ENCODE measurements at places on chromosomes 1 and 21.

DNA sequence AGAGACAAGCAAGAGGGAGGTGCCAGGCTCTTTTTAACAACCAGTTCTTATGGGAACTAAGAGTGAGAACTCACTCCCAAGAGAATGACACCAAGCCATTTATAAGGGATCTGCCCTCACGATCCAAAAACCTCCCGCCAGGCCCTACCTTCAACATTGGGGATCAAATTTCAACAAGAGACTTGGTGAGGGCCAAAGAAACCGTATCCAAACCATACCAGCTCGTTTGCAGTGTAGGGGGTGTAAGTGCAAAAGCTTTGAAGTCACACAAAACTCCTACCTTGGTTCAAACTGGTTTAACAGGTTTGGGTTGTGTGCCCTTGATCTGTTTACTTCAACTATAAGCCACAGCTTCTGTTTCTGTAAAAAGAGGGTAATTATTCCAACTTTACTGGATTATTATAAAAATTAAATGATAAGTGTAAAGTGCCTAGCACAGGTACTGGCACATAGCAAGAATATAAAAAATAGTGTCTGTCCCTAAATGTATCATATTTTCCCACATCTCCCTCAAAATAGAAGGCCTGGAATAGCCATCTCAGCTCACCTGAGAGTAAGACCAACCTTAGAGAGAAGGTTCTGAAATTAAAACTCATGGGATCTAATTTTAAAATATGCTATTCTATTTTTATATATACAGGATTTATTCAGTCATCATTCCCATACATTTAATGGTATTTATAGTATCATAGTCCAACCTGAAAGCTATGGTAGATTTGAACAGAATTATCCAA is 7.0 kb upstream of the USP25 start:
- DNase-seq = no peak

DNA sequence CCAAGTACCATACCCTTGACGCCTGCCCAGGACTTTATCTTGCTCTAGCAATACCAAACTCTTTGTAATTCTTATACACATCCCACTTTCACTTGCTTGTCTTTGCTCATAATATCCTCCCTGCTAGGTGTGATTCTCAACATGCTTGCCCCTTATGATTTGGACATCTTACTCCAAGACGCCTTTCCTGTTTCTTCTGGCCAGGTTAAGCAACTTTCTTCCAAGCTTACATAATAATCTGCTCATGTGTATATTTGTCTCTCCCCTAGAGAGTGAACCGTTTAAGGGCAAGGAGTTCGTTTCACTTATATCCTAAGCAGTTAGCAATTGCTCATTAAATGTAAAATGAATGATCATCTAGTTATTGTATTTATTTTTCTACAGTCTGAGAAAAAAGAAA is 21.8 kb downstream of the CRYZL1 start:
- no peak for DNase-seq

- DNase-seq = no peak
Measured at GRCh38 chr1:178551940-178552339, 39.0 kb downstream of the TEX35 start.

- no peak for DNase-seq
Measured at GRCh38 chr1:178490136-178490535, 6.6 kb downstream of the CLEC20A start.

GRCh38 chr21:25657140-25657539 is 18.1 kb downstream of the JAM2 start:
- DNase-seq = no peak

DNA sequence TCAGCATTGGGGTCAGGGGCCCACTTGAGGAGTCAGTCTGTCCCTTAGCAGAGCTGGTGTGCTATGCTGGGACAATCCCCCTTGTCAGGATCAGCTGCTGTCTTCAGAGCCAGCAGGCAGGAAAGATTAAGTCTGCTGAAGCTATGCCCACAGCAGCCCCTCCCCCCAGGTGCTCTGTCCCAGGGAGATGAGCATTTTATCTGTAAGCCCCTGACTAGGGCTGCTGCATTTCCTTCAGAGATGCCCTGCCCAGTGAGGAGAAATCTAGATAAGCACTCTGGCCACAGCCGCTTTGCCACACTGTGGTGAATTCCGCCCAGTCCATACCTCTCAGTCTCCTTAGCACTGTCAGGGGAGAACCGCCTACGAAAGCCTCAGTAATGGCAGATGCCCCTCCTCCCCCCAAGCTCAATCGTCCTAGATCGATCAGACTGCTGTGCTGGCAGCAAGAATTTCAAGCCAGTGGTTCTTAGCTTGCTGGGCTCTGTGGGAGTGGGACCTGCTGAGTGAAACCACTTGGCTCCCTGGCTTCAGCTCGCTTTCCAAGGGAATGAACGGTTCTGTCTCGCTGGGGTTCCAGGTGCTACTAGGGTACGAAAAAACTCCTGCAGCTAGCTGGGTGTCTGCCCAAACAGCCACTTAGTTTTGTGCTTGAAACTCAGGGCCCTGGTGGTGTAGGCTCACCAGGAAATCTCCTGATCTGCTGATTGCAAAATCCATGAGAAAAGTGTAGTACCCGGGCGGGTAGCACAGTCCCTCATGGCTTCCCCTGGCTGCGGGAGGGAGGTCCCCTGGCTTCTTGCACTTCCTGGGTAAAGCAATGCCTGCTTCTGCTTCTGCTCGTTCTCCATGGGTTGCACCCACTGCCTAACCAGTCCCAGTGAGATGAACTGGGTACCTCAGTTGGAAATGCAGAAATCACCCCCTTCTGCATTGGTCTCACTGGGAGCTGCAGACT is 25.1 kb upstream of the TP53BP2 start:
- no peak for DNase-seq

- no peak for DNase-seq
Measured at GRCh38 chr1:117964290-117965038, 34.9 kb downstream of the WDR3 start.

- no peak for DNase-seq
Measured at GRCh38 chr1:3925256-3925655, 25.2 kb upstream of the C1orf174 start.

GRCh38 chr1:3359351-3359750 is 95.1 kb upstream of the ARHGEF16 start:
- DNase-seq = no peak

- no peak for DNase-seq
Measured at GRCh38 chr1:27491748-27492700, 2.1 kb upstream of the WASF2 start.

GRCh38 chr1:199751962-199752687 is 275.4 kb upstream of the NR5A2 start:
- no peak for DNase-seq

DNA sequence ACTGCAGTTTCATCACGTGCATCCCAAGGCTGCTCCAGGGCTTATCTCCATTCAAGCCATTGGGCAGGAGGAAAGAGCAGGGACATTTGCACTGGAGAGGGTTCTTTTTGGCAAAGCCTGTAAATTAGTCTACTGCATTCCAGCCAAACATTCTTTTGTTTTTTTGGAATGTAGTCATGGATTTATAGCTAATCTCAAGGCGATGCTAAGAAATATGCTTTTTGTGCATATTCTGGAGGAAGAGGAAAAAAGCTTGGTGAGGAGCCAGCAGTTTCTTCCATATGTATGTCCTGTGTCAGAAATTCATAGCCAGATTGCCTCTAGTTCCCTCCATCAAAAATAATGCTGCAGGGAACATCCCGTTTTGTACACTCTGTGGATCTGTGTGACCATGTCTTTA is 221.4 kb downstream of the BACH1 start:
- DNase-seq = no peak

- peak; percentile 29 for DNase-seq
Measured at GRCh38 chr21:25639551-25640201, 618 bp downstream of the JAM2 start.

- no peak for DNase-seq
Measured at GRCh38 chr1:25011275-25011674, 81.2 kb upstream of the RUNX3 start.

- DNase-seq = no peak
Measured at GRCh38 chr1:114690148-114690547, 5.2 kb downstream of the AMPD1 start.

GRCh38 chr1:154752273-154753030 is 117.6 kb downstream of the KCNN3 start:
- DNase-seq = no peak

GRCh38 chr21:45154511-45155508 is 80.4 kb downstream of the ADARB1 start:
- peak; percentile 28 for DNase-seq

DNA sequence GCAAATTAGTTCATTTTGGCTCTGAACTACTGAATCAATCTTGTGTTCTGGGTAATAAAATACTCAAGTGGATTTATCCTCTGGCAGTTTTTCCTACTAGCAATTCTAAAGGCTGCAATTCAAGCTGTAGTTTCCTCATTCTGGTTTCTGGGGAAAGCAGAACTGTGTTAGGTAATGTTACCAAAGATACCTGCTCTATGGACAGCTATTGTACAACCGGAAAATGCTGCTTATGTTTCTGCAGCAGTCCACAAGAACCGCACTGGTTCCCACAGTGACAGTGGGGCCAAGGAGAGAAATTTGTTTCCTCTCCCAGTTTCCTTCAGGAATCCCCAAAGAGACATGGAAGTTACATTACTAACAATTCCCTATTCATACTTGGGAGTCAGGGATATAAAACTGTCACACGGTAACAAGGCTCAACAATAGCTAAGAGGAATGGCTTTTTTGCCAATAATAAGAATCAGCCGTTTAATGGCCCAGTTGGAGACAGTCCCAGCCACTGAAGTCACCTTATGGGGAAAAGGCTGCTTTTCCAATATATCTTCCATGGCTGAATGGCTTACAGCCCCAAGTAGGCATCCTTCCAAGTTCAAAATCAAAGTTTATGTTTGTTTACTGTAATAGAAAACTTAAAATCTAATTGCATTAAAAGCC is 52.6 kb downstream of the PCNX2 start:
- DNase-seq = no peak

- peak; percentile 62 for DNase-seq
Measured at GRCh38 chr1:28877132-28877781, 37.1 kb upstream of the EPB41 start.

DNA sequence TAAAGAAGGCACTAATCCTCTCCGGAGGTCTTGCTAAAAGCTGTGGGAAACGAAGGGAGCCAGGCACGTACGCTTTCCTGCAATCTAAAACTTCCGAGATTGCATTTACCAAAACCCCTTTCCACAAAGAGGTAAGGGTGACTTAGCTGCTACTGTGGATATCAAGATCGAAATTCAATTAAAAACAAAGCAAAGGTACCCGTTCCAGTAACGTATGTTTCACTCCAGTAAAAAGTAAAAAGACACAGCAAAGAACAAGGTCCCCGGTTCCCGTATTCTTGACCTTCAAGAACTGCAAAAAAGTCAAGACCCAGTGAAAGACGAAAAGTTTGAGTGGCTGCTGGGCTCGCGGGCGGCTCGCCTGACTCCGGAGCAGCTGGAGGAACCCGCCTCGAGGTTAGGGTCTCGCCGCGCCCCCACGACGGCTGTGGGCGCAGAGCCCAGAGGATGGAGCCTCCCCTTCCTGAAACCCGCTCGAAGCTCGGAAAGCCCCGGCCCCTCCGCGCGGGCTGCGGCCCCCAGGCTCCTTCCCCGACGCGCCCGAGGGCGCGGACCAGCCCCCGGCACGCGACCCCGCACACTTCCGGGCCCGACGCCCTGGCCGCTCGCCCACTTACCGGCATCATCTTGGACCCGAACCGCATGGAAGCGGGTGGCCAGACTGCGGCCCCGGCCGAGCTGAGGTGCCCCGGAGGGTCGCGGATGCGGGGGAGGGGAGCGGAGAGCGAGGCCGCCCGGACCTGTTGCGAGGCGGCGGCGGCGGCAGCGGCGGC is 524 bp downstream of the TP53BP2 start:
- peak; percentile 51 for DNase-seq

DNA sequence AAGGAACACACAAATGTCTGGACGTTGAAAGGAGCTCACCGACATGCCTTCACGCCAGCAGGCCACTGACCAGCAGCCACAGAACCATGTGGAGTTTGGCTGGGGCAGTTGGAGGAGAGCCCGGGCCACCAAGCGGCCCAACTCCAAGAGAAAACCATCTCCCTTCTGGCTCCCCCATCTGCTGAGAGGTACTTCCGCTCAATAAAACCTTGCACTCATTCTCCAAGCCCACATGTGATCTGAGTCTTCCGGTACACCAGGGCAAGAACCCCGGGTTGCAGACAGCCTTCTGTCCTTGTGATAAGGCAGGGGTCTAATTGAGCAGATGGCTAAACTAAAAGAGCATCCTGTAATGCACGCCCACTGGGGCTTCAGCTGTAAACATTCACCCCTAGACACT is 24.4 kb downstream of the RGS4 start:
- DNase-seq = no peak

DNA sequence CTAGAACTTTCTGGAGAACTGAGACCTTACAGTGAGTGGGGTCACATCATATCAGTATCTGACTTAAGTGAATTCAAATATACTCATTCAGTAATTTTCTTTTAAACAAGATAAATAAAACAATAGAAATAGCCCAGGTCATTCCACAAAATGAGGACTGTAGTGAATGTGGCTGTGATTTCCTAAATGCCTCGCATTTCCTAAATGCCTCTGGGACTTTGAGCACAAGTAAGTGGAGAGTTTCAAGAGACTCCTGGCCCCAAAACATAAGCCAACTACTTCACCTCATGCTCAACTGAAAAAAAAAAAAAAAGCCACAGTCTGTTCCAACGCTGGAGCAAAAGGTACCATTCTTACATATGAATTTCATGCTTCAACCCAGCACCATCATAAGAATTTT is 81.5 kb downstream of the ZNF281 start:
- DNase-seq = no peak

- no peak for DNase-seq
Measured at GRCh38 chr1:15141935-15142539, 11.5 kb upstream of the TMEM51 start.

DNA sequence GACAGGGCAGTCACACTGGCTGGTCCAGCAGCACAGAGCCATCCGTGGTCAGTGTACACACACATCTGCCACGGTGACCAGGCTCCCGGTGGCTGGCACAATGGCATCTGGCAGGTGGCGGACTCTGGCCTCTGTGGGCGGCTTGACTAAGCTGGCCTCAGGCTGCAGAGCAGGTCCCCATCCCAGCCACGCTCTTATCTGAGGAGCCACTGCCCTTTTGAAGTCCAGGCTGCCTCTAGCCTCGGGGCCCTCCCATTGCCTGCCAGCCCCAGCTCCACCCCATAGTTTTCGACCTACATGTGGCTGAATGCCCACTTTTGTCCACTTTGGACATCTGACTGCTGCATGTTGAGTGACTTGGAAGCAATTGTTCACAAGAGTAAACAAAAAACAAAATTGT is 29.9 kb upstream of the EDN2 start:
- DNase-seq = no peak

- DNase-seq = no peak
Measured at GRCh38 chr1:216190438-216190837, 232.8 kb downstream of the USH2A start.

DNA sequence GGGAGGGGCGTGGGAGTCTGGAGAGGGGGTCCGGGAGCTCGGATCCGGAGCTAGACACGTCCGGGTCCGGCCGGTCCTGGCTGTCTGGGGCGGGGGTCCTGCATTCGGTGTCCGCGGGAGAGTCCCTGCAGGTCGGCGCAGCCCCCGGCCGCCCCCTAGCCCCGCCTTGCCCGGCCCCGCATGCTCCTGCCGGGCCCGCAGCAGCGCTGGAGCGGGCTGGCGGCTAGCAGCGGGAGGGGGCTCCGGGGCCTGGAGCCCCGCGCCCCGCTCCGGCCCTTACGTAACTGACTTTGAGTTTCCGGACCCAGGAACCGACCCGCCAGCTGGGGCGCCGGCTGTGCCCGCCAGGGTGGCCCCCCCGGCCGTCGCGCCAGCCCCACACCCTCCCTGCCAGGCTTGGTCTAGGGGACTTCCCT is 26.9 kb upstream of the EPB41 start:
- DNase-seq = peak; percentile 77

All from T-helper 1 cell (primary cell).